ENCODE measurements at places on chromosomes 6 and 20.
A peak's percentile ranks its signal among the peaks of the same experiment; 100 is the strongest.

- DNase-seq, result no peak
These were observed 18.9 kb downstream of the NHSL1 start for GRCh38 chr6:138480279-138480949.

GRCh38 chr6:5632348-5632935, 371.1 kb downstream of the FARS2 start:
- no peak for DNase-seq

GRCh38 chr6:139686308-139686707, 311.9 kb upstream of the CITED2 start:
- no peak for DNase-seq

DNA sequence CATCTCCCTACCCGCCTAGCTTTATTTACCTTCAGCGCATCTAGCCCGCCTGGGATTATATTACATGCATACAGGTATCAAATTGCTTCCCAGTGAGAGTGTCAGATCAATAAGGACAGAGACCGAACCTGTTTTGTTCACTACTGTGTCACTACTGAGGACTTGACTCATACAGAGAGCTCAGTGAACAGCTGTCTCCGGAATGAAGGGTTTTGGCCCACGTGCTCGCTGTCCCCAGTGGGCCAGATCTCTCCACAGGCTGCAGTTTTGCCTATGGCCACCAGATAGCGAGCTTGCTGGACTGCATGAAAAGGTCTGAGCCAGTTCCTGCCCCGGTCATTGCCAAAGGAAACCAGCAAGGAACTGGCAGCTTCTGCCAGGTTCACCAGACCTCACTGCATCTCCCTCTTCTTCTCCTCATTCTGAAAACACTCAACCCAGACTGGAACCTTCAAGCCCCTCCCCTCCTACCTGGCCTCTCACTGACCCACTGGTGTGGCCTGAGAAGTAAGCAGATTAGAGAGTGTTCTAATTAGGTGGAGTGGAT, 150.8 kb downstream of the ZMYND8 start:
- peak; percentile 10 for DNase-seq

- no peak for DNase-seq
These were observed 1.2 kb downstream of the GGT7 start for GRCh38 chr20:34871320-34871926.

DNA sequence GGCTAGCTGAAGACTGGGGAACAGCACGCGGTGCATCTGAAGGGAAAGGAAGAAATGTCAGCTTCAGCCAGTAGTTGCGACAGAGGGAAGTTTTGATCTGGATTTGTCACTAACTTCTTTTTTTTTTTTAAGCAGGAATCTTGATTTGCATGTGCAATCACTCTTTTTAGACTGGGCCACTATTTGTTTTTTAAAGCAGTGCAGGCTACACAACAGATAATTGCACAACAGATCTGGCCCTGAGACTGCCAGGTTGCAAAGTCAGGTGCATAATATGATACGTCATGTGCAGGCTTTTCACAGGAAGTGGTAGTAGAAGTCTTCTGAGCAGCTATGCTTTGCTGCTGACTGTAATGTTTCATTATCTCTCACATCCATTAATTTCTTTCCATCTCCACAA, 13.5 kb downstream of the PFDN4 start:
- DNase-seq, result no peak

DNA sequence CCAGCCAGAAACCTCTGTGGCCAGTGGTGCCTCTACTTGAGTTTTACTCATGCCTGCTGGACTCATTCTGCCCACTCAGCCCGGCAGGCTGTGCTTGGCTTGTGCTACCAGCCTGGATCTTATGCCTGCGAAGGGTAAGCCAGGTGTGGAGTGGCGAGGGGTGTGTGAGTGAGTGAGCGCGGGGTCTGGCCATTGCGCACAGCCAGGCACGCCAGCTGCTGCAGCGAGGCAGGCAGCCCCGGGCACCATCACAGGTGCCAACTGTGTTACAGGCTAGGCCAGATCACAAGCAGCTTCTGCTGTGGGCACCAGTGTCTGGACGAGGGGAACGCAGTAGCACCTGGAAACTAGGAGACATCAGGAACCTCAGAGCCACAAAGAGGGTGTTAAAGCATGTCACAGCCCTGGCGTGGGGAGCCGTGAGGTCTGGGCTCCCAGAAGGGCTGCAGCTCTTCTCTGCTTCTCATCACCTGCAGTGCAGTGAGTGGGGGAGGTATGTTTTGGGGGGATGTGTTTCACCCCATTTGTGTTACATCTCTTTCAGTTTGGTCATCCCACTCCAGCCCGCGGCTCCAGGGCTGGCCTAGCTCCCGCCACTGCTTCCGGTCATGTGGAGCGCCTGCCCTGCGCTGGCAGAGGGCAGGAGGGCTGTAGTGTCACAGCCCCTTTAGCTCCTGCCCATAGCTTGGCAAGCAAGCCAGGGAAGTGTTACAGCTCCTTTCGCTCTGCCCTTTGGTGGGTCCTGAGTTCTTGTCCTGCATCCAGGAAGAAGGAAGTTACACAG, 379.7 kb upstream of the IMPG1 start:
- DNase-seq, result no peak

- DNase-seq, result no peak
These were observed 99.2 kb upstream of the TMEM181 start for GRCh38 chr6:158460602-158461169.

DNA sequence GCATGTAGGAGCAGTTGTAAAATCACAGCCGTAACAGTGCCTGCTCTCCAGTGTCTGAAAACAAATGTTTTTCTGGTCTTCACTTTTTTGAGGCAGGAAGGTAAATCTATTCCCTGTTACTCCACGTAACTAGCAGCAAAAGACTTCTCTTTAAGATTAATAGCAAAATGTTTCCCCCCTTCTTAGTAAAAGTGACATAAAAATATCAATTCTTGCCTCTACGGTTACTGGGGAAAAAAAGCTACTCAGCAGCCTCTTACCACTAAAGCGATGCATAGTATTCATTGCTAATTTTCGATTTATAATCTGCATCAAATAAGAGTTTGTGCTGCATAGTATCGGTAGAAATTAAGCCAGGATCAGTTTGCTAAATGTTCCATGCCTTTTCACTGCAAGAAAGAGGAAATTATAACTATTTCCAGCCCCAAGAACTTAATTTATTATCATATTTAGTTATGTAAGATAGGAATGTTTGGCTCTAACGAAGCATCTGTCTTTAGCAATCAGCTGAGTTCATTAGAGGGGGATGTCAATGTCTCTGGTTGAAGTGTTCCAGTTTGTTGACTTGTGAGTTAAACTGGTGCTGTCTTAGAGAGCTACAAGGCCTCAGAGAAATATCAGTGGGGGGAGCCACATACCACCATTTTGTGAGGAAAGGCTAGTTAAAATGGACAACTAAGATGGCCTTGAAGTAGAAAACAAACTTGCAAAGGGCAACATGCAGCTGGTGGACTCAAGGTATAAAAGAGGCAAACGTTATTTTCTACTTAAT, 617 bp upstream of the TSPYL1 start:
- DNase-seq, result no peak

- DNase-seq, result no peak
These were observed 318.8 kb downstream of the BCKDHB start for GRCh38 chr6:80425089-80425823.

GRCh38 chr6:110180228-110181008, at the start of gene CDC40:
Gene CDC40 (plus strand): TSS chr6:110180427. CDS start chr6:110180445, 18 bp downstream.
- peak; percentile 50 for DNase-seq

GRCh38 chr20:35305682-35306556, 13.7 kb upstream of the FAM83C start:
- DNase-seq, result peak; percentile 89

GRCh38 chr20:10940941-10941340, 267.1 kb upstream of the JAG1 start:
- no peak for DNase-seq

- no peak for DNase-seq
These were observed 2.0 kb downstream of the ARMH2 start for GRCh38 chr6:24796616-24797290.

GRCh38 chr6:10949579-10950490, 63.0 kb downstream of the SYCP2L start:
- DNase-seq, result no peak

DNA sequence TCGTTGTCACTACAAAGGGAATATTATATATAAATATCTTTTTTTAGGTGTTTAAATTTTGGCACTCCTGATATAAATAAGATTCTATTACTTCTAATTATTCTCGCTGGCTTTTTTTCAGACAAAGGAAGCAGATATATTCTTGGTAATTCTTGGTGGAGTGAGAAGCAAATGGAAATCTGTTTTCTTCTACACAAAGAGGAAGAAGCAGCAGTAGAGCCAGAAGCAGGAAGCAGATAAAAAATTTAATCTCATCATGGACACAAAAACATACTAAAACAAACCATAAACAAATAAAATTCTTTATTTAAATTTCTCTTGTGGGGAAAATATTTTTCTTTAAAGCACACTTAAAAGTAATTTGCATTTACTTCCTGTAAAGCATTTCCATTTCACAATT, 3.7 kb upstream of the KIAA0319 start:
- DNase-seq, result no peak

GRCh38 chr20:13545790-13546189, 92.9 kb downstream of the TASP1 start:
- no peak for DNase-seq

GRCh38 chr6:34248198-34248726, 544 bp downstream of the SMIM29 start:
- peak; percentile 54 for DNase-seq

DNA sequence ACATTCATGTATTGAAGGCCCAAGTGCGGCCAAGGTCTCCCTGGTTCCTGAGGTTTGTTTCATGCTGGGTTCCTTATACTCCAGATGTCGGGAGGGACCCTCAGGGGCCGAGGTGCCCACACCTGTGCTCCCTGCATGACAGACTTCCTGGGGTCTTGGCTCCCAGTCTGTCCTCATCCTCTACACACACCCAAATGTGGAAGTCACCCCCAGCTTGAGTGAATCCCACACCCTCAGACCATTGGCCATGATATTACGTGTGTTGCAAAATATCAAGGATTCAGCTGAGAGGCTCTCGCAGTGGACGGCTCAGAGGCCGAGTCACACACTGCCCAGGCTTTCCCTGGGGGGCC, 82.2 kb upstream of the DUSP22 start:
- no peak for DNase-seq

GRCh38 chr6:54778731-54779130, 67.8 kb upstream of the FAM83B start:
- no peak for DNase-seq

DNA sequence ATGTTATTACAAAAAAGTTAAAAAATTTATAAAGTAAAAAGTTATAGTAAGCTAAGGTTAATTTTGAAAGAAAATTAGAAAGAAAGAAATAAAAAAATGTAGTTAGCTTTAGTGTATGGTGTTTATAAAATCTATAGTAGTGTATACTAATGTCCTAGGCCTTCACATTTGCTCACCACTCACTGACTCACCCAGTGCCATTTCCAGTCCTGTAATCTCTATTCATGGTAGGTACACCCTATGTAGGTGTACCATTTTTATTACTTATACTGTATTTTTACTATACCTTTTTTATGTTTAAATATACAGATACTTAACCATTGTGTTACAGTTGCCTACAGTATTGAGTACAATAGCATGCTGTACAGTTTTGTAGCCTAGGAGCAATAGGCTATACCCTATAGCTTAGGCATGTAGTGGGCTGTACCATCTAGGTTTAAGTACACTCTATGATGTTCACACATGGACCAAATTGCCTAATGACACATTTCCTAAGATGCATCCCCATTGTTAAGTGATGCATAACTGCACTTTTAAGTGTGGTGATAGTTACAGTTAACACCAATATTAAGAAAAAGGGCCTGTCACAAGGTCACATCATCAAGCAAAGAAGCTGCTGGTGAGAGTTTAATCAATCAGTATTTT, 8.0 kb downstream of the CD2AP start:
- no peak for DNase-seq

- DNase-seq, result no peak
These were observed 15.5 kb downstream of the TM9SF4 start for GRCh38 chr20:32124916-32125454.

- DNase-seq, result no peak
These were observed 56.2 kb downstream of the COL12A1 start for GRCh38 chr6:75149696-75150095.

DNA sequence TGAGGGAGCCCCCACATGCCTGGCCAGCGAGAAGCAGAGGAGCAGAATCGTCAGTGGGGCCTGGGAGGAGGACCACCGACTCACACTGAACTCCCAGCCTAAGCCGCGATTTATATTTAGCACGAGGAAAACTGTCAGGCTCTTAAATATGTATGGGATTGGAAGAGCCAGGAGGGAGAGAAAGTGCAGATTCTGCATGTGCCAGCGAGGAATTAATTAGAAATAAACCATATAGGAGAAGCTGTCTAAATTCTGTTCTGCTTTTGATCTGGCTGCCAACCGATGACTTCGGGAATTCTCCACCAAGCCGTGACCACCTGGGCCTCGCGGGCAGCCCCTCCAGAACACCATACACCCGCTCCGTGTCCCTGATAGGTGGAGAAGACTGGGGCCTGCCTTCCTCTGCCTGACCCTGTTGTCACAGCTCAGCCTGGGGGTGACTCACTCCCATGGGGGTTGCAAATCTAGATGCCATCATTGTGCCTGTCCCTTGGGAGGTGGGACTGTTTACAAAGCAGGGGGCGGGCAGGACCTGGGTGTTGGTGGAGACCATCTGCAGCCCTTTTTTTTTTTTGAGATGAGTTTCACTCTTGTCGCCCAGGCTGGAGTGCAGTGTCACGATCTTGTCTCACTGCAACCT, 91.1 kb upstream of the PMEPA1 start:
- DNase-seq, result no peak

- no peak for DNase-seq
These were observed 73.2 kb downstream of the C6orf52 start for GRCh38 chr6:10621213-10621612.

- DNase-seq, result no peak
These were observed 128.8 kb downstream of the HUS1B start for GRCh38 chr6:527989-528673.

- no peak for DNase-seq
These were observed 36.9 kb upstream of the CCDC167 start for GRCh38 chr6:37536491-37537190.

Data from activated CD4-positive, alpha-beta T cell treated with anti-CD3 and anti-CD28 coated beads, Interleukin-2, amount 50 U/mL, for 48 hours (primary cell).